GM12892 (cell line): ENCODE measurements at places on chromosomes 2 and 18.

GRCh38 chr2:191247381-191248057 is 2.3 kb downstream of the MYO1B start:
- DNase-seq: no peak

- no peak for DNase-seq
Measured at GRCh38 chr2:62293490-62294271, 97.8 kb downstream of the B3GNT2 start.

- DNase-seq: no peak
Measured at GRCh38 chr2:124874676-124875075, 849.6 kb downstream of the CNTNAP5 start.

GRCh38 chr18:45241982-45242565 is 373.2 kb upstream of the SLC14A2 start:
- DNase-seq: no peak

- DNase-seq: no peak
Measured at GRCh38 chr2:66171530-66171929, 263.4 kb upstream of the MEIS1 start.

GRCh38 chr2:191038241-191038725 is 24.3 kb upstream of the STAT1 start:
- DNase-seq: no peak

- DNase-seq: no peak
Measured at GRCh38 chr2:55585451-55586080, 31.9 kb downstream of the PPP4R3B start.

GRCh38 chr18:59620381-59620780 is 76.8 kb downstream of the CCBE1 start:
- DNase-seq: no peak

- DNase-seq: no peak
Measured at GRCh38 chr2:226515344-226516055, 284.1 kb downstream of the IRS1 start.

DNA sequence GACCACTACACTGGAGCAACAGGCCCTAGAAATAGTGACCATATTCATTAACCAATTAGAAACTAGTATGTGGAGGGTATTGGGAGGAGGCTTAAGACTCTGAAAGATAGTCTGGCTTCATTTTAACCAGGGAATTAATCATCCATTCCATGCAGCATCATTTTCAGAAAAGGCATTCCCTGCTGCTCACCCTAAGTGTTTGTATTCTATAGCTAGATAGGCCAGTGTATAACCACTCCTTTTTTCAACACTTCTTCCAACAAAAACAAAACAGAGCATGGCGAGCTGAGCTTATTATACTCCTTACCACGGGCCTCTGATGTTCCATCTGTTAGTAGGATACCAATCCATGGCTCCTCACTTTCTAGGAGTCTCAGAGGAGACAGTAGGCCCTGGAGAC is 112.0 kb upstream of the PKDCC start:
- no peak for DNase-seq

DNA sequence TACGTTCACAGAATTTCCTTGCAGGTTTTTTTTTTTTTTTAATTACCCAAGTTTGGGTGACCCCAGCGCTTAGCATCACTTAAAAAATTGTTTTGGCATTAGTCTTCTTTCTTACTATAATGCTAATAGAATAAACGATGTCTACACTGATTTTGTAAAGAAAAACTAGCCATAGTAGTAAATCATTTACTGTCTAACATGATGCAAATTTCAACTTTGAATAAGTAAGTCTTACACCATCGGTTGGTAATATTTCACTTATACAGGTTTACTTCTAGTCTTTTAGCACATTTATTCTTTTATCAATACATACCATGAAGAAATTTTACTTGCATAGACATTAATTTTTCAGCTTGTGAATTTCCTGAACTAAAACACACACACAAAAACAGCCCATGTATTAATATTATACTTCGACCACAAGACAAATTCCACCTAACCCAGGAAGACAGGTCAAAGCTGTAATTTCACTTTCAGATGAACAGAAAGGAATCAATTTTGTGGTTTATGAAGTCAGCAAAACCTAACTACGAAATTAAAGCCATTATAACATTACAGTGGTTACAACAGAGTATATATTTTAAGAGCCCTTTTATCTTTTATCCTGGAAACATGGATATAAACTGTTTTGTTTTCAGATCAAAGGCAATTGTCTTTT is 1.9 kb downstream of the YES1 start:
- no peak for DNase-seq

DNA sequence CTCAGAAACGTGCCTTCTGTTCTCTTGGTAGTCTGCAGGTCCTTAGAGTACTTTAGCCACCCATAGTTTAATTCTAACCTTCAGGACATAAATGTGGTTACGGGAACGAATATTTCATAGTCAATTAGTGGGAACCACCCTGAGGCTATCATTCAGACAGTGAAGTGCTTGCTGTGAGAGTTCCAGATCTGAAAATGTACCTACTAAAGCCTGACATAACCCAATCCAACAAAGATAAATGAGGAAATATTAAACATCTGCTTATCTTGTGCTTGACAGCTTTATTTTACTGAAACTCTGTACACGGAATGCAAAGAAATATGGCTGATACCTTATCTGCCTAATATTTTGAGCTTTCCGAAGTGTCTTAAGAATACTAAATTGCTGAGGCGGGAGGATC is 43.0 kb downstream of the RAB27B start:
- DNase-seq: no peak

DNA sequence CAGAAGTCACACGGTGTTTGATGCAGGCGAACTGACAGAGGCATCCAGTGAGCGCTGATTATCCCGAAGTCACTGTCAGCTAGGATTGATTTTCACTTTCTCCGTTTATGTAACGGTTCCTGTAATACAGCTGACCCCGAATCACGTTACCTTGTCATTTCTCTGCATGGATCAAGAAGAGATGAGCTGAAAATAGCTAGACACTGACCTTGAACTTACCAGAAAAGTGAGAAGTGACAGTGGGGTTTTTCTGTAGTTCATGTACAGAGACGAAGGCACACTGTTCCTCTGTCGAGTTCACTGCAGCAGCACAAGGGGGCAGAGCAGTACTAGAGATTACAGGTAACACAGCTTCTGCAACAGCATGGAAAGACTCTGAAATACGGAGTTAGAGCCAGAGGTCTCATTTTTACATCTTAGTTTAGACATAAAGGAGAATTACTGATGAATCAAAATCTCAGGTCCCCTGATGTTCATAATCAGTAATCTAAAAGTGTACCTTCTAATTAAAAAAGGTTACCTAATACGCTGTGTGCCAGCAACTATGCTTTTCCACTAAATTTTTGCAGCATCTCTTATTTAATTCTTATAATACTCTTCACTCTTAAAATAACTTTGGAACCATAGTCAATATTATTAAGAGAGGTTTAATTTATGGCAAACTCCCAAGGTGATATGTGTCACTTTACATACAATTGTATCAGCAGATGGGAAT is 33.1 kb downstream of the ARHGAP15 start:
- no peak for DNase-seq

- no peak for DNase-seq
Measured at GRCh38 chr18:7593218-7593819, 26.2 kb downstream of the PTPRM start.

DNA sequence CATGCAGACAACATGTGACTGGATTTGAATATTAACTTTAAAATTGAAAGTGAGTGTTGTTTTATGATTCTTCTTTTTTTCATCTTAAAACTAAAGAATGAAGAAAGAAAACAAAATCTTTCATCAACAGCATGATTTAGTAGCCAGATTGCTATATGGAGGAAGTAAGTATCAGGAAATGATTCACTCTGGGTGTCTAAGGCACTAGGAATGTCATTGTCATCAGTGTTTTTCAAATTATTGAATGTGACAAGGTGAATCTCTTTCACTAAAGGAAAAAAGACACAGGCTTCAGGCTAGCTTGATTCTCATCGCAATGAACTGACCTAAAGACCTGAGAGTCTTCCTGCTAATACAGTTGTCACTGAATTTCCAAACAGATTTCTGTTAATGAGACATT is 430.1 kb downstream of the FBXO15 start:
- no peak for DNase-seq

- no peak for DNase-seq
Measured at GRCh38 chr2:169815849-169816248, 8.9 kb downstream of the METTL5 start.

DNA sequence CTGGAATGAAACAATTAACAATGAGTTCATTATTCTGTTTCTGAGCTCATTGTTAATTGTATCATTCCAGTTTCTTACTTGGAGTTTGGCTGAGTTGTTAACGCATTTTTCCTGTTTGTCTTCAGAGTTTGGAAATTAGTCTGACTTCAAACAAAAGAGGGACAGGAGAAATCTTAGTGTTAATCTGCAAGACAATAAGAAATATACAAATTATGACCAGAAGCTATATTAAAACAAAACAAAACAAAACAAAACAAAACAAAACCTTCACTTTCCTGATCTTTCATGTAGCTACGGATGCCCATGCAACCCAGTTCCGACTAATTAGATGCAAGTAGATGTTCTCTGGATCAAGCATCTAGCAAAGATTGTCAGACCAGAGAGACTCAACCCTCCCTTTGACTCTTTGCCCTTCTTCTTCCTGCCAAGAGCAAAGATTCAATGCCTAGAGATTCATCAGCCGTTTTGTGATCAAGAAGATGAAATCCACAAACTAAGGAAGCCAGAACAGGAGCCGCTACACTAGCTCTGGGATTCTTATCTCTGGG is 686.2 kb upstream of the FSHR start:
- DNase-seq: no peak

GRCh38 chr2:107717661-107718060 is 109.0 kb upstream of the RGPD4 start:
- DNase-seq: no peak

GRCh38 chr2:215619989-215620388 is 184.1 kb upstream of the FN1 start:
- no peak for DNase-seq

- no peak for DNase-seq
Measured at GRCh38 chr2:144201126-144201525, 318.8 kb downstream of the ZEB2 start.

DNA sequence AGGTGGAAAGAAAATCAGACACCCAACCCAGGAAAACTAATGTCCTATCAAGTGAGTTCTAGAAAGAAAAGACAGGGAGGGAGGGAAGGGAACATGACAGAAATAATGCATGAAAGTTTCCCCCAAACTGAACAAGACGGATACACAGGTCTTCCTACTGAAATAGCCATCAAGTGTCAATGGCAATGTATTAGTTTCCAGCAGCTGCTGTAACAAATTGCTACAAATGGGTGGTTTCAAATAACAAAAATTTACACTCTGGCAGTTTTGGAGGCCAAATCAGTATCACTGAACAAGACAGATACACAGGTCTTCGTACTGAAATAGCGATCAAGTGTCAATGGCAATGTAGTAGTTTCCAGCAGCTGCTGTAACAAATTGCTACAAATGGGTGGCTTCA is 70.6 kb downstream of the LDAH start:
- DNase-seq: no peak

DNA sequence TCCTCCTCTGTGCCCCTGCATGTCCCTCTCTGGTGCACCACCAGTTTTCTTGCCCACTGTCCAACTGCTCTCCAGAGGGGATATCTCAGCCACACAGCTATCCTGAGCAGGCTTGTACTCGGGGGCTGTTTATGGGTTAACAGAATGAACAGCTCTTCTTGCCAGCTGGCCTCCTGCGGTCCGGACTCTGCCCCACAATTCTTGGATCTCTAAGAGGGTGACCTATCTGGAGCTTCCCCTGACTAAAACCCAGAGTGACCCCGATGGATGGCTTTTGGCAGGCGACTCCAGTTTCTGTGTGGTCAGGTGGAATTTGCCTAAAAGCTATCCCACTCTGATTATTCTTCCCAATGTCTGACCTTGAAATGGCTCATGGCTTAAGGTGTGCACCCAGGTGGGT is 9.1 kb downstream of the SOWAHC start:
- no peak for DNase-seq

DNA sequence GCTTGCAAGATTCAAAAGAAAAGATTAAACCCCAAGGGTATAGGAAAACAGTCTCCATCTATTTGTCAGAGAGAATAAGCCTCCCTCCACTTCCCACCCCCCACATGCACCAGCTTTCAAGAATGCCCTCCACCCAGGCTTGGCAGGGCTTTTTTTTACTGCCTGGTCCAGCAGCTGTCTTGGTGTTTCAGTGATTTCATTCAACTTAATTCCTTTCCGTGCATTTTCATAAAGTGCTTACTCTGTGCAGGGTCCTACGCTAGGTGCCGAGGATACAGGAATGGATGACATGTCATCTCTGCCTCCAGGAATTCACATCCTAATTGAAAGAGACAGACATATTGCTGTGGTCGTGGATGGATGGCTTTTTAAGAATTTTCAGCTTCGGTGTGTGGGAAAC is 117.9 kb downstream of the LRATD1 start:
- no peak for DNase-seq

GRCh38 chr2:110731064-110731463 is 1.3 kb upstream of the ACOXL start:
- no peak for DNase-seq

DNA sequence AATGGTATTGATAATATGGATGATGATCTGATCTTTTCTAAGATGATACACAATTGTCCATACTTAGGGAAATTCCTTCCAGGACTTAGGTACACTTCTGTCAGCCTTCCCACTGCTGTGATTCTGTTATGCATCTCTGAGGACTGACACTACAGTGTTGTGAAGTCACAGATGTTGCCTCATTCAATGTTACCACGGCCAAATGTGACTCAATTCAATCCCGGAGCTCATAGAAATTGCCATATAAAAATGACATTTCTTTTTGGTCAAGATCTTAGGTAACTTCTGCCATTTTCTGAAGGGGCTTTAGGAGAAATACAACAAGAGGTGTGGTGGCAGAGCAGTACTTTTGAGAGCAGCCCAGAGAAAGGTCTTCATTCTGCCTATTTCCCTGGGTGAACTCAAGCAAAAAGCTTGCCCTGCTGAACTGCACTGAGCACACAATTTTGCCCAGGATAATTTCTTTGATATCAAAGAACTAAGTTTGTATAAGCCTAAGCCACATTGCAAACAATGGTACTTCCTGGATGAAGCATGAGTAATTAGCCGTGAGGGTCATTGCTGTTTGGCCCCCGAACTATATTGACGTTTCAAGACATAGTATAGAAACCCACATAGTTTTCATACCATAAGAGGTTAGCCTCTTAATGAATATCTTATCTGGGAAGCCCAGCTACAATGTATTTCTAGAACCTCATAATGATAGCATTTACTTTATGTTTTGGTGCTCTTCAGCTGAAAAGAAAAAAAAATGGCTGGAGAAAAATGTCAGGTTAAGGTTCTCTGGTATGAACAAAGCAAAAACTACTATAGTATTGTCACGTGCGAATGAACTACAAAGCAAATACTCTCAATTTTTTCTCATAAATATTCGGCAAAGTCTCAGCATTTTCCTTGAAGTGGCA is 437.4 kb downstream of the MEIS1 start:
- no peak for DNase-seq

GRCh38 chr2:191150600-191151330 is at the start of gene STAT4:
Gene STAT4 (minus strand): TSS chr2:191150994. CDS start chr2:191148203, 2,791 bp downstream.
- DNase-seq: no peak

DNA sequence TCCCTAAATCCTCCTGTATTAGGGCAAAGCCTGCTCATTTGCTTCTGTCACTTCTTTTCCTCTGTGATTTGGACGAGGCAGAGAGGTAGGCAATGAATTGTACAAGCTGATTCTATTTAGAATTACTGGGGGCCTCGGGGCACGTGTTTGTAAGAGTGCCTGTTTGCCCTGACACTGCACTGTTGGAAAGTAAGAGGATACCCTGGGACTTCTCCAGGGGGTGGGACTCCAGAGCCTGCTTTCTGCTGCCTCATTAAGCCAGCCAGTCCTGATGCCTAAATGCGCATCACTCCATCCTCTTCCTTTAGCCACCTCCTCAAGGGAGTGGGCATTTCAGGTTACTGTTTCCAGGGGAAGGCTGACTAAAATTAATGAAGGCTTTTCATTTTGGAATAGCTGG is 134.3 kb downstream of the TDRD15 start:
- DNase-seq: no peak
